ENCODE measurements at places on chromosomes 7 and 10.
A peak's percentile ranks its signal among the peaks of the same experiment; 100 is the strongest.

- DNase-seq: peak; percentile 33
Measured at GRCh38 chr7:77542409-77542808, 5.3 kb downstream of the PTPN12 start.

GRCh38 chr10:26855186-26855585 is 5.6 kb downstream of the ABI1 start:
- DNase-seq: no peak

DNA sequence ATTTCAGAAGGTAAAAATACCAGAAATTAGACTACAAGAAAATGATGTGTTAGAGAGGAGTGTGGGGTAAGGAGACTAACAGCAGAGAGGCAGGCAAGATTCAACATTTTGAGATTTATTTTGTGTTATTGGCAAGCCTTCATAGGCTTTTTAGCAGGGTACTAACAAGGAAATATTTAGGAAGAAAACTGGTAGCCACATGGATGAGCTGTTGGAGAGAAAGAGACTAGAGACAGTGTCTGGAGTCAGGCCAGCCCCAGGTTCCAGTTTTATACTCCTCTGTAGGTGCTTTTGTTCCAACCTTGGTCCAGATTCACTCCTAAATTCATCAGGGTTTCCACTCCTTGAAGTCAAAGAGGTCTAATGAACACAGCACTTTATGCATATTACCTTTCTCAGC is 41.1 kb downstream of the GPRIN2 start:
- DNase-seq: no peak

GRCh38 chr10:93079663-93080349 is 6.1 kb downstream of the CYP26A1 start:
- DNase-seq: no peak
